ENCODE measurements at places on chromosomes 16 and 17.

GRCh38 chr16:57304169-57305061 lies 19.9 kb upstream of the PLLP start:
- no peak for DNase-seq

GRCh38 chr16:1082266-1082951 lies 9.9 kb downstream of the SSTR5 start:
- no peak for DNase-seq

GRCh38 chr17:77770331-77771105 lies 188.0 kb upstream of the TNRC6C start:
- DNase-seq, result no peak

DNA sequence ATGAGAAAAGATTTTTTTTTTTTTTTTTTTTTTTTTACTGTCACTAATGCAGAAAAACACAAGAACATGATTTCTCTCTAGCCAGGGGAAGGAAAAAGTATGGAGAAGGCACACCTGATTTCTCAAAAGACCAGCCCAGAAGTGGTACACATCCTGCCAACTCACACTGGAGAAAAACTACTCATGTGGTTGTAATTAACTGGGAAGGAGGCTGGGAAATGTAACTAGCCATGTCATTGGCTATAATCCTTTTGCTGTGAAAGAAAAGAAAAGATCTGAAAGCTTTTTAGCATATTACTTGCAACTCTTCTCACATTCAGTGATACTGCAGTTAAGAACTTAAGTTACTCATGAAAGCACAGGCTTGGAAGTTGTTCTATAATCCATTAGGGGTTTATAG lies 195.9 kb upstream of the PMFBP1 start:
- DNase-seq, result no peak

DNA sequence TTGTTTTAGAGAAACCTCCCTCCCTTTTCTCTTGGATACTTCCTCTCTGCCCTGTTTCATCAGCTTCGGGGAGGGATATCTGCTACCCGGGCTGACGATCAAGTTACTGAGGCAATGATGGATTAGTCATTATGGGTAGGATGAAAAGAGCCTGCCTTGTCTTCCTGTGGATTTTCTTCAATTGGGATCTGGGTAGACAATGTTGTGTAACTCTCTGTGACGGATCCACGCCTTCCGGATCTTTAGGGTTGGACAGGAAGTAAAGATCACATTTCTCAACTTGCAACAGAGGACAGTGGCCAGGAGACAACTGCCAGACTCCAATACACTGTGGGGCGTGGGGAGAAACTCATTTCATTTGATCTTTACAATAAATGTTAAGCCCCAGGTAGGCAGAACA lies 11.3 kb upstream of the CHST6 start:
- DNase-seq, result no peak

DNA sequence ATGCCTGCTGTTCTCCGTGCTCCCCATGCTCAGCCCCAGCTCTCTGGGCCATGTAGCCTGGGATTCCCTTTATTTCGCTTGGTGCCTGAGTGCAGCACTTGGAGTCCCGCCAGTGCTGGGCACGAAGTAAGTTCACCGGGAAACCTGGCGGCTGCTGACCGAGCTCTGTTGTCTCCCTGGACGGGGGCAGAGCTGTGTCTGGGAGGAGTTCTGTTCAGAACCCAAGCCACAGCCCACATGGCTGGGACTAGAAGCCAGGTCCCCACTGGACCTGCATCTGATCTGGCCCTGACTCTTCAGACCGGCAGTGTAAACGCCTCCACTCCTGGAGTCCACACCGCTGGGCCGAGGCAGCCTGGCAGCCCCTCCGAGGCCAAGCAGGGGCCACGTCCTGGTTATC lies 37.5 kb upstream of the CIBAR2 start:
- DNase-seq, result no peak

DNA sequence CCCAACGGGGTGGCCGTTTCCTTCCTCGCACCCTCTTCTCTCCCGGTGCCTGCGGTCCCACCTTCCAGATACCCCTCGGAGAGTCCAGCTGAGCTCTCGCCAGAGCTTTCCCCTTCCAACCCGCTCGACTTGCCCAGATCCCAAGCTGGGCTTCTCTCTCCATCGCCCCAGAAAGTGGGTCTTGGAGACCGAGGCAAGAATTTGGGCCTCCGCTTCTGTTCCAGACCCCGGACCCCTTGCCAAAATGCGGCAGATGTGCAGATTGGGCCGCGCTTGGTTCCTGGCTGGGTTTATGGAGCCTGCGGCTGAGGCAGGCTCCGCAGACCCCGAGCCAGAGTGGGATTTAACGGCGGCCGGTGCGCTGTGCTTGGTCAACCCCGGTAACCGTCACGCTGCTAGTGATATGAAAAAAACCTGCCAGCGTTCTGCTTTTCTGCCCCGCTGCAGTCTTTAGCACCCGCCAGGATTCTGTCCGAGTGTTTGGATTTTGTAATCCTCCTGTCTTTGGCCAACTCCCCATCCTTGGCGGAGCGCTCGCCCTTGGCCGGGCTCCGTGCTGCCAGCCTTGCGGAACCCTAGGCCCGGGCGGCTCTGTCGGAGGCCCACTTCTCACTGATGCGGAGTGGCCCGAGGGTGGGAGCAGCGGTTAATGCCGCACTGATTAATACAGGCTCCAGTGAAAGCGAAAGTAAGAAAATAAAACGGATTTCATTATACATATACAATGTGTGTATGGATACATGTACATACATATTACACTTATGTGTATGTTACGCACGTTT lies 754 bp upstream of the SLFN11 start:
- peak; percentile 11 for DNase-seq

DNA sequence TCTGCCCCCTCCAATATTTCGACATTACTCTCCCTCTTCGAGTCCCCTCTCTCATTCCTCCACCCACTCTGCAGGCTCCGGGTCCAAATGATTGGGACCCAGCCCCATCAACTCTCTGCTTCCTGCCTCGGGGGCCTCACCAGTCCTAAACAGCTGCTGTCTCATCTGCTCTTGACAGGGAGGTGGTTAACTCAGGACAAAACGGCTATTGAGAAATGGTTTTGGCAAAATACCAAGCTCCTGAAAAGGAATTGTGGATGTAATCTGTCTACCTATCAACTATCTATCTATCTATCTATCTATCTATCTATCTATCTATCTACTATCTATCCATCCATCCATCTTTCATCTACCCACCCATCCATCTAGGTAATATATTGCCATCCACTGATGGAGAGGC lies 2.2 kb downstream of the CD300H start:
- no peak for DNase-seq

DNA sequence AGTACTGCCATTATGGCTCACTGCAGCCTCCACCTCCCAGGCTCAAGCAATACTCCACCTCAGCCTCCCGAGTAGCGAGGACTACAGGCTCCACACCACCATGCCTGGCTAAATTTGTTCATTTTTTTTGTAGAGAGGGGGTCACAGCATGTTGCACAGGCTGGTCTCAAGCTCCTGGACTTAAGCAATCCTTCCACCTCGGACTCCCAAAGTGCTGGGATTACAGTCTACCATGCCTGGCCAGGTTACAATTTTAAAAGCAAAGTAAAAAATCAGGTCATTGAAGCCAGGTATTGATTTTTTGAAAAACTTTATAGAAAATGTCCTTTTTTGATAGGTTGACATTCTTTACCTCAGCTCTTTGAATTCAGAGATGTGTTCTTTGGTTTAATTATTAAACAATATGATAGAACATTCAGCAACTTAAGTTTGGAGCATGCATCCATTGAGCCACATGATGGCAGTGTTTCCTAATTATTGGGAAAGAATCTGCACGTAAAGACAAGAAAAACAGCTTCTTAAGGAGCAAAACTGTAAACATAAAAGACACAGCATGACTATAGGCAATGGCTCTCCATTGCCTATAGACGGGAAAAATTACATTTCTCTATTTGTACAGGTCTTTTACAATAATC lies 1.7 kb upstream of the SLC16A11 start:
- DNase-seq, result no peak

DNA sequence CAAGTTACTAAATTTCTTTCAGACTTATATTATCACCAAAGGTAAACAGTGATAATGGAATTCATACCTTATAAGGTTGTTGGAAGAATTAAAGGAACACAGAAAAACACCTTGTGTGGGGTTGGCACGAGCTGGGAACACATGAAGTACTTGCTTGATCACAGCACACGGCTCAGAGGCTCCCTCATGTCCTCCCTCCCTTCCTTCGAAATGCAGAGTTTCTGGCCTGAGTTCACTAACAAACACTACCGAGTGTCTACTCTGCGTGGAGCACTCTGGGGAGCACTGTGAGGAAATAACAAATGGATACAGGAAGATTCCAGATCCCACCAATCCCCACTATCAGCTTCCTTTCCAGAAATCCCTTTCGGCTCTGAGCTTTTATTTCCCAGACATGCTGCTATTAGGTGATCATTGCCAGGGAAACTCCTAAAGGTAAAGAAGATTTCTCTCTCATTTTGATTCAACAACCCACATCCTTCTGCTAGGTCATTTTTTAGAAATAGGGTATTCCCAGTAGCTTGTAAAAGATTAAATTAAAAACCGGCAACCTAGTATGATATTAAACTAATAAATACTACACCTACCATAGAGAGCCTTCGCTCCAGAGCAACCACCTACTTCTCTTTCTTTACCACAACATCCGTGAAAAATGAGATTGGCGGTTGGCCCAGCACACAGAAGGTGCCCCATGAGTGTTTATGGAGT lies 6.1 kb upstream of the HNF1B start:
- DNase-seq, result no peak

GRCh38 chr16:13437413-13437795 lies 482.6 kb upstream of the ERCC4 start:
- DNase-seq, result no peak

DNA sequence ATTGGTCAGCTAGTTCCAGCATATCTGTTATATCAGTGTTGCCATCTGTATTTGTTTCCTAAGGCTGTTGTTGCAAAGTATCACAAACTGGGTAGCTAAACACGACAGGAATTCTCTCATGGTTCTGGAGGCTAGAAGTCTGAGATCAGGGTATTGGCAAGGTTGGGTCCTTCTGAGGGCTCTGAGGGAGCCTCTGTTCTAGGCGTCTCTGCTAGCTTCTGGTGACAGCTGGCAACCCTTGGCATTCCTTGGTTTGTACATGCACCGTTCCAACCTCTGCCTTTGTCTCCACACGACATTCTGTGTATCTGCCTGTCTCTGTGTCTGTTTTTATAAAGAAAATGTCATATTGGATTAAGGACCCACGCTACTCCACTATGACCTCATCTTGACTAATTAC lies 219.9 kb upstream of the NLRP1 start:
- DNase-seq, result no peak

DNA sequence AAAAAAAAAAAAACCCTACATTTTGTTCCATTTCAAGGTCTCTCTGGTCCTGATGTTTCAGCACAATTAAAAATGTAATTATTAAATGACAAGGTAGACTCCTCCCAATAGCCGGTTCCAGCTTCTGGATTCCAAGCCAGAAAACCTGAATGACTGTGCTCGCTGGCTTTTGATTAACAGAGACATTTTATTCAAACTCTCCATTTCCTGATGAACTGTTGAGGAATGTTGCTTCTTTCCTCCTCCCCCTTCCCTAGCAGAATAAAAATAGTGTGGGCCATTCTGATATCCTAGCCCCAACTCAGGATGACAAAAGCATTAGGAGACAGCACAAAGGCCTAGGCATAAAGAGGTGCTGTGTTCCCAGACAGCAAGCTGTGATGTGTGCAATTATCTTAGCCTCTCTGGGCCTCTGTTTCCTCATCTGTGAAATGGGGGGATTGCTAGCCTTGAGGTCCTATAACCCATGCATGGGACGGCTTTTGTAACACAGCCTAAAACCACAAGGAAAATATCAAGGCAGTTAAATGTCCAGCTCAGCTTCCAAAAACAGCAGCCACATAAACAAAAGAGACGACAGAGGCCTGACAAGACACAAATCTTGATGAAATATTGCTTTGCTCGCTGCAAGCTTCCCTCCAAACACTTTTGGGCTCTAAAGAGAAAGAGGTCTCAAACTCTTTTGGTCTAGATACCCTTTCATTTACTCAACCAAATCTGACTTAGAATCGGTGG lies 127.2 kb upstream of the RCVRN start:
- DNase-seq, result no peak

Data from activated naive CD4-positive, alpha-beta T cell (primary cell).